Activated CD4-positive, alpha-beta T cell treated with anti-CD3 and anti-CD28 coated beads, Interleukin-2, amount 50 U/mL, for 48 hours (primary cell): ENCODE measurements at places on chromosomes 2 and 18.

- no peak for DNase-seq
Measured at GRCh38 chr2:228802181-228803071, 468.7 kb downstream of the PID1 start.

DNA sequence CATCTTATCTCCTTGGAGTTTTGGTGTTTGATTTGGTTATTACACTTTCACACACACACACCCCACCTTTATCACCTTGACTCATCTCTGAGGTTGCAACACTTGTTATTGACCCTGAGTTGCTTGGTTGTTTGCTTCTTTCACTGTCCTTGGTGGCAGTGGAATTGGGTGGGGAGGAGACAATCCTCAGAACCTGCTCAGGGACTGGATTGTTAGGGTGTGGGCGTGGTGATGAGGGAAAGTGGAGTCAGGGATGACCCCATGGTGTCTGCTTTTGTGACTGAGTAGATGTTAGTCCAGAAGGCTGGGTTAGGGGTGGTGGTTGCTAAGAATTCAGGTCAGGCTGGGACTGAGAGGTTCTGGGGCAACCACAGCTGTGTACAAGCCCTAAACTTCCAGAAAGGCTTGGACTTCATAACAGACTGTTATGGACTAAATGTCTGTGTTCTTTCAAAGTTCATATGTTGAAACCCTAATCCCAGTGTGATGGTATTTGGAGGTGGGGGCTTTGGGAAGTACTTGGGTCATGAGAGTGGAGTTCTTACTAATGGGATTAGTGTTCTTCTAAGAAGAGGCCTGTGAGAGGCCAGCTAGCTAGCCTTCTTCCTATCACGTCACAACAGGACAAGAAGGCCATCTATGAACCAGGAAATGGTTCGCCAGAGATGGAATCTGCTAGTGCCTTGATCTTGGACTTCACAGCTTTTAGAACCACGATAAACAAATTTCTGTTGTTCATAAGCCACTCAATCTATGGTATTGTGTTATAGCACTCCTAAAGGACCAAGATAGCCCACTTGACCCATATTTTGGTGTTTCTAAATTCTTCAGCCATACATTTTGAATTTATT, 3.4 kb upstream of the DIS3L2 start:
- no peak for DNase-seq

DNA sequence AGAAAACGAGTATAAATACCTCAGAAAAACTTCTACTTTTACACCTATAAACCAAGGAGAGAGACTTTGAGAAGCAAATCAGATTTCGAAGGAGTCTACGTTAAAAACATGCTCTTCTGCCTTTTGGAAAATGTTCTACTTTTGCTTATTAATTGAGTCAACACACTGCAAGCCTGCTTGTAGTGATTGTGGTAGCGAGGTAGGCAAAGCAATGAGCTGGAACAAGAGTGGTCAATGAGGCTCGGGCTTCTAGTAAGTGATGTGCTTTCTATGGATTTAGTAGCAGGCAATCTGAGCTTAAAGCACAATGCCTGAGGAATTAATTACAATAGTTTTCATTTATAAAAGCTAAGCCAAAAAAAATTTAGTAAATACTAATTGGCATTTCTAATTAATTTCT, 103.4 kb upstream of the TFCP2L1 start:
- DNase-seq, result no peak

GRCh38 chr2:18396329-18397010, 164.0 kb downstream of the RDH14 start:
- DNase-seq, result no peak

DNA sequence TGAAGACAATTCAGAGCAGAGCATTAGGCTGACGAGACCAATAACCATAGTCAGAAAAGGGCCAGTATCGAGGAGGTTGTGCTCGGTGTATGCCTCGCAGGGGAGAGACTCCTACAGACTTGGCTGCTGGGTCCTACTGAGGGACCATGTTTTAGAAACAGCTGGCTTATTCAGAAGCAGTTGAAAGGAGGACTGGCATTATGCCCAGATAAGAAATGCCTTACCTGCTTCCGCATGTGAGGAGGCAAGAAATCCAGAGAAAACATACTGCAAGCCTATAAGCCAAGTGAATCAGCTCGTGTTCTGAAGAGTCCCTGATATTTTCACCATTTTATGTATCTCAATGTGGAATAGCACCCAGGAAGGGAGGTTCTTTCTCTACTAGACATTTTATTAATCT, 434.7 kb downstream of the GRB14 start:
- DNase-seq, result no peak

GRCh38 chr18:57976230-57976773, 67.7 kb upstream of the NEDD4L start:
- no peak for DNase-seq

DNA sequence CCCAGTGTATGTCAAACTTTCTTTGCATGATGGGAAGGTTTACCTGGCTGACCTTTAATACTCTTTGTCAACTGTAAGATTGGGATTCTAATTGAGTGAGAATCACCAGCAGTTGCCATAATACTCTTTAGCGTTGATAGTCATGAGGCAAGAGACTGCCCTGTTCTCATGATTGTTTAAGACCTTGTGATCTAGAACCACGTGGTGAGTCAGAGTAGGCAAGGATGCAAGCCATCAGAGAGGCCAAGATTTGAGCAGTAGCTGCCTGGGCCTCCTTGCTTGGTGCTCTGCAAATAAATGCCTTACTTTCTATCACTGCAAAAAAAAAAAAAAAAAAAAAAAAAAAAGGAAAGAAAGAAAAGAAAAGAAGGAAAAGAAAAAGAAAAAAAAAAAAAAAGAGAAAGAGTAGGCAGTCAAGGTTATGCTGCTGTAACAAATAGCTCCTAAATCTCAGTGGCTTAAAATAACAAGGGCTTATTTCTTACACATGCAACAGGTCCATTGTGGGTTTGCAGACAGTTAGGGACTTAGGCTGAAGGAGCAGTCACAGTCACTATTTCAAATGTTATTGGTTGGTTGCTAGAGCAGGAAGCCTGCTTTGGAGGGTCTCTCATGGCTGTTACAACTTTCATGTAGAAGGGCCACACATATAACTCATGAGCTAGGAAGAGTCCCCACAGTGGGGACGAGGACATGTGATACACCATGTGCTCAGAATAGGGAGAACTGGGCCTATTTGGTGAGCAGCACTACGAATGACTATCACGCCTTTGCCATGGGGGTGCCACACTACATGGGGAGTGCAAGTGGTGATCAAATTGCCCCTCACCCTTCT, 21.7 kb downstream of the IL1R2 start:
- DNase-seq, result no peak

- DNase-seq, result no peak
Measured at GRCh38 chr2:3396920-3397559, 17.5 kb downstream of the TRAPPC12 start.

GRCh38 chr2:28094739-28095138, 204.2 kb downstream of the BABAM2 start:
- no peak for DNase-seq

- DNase-seq, result no peak
Measured at GRCh38 chr2:73033142-73033765, 38.3 kb downstream of the SFXN5 start.

GRCh38 chr2:150575861-150576260, 88.4 kb upstream of the RND3 start:
- DNase-seq, result no peak

- no peak for DNase-seq
Measured at GRCh38 chr2:25077789-25078169, 35.9 kb downstream of the EFR3B start.

DNA sequence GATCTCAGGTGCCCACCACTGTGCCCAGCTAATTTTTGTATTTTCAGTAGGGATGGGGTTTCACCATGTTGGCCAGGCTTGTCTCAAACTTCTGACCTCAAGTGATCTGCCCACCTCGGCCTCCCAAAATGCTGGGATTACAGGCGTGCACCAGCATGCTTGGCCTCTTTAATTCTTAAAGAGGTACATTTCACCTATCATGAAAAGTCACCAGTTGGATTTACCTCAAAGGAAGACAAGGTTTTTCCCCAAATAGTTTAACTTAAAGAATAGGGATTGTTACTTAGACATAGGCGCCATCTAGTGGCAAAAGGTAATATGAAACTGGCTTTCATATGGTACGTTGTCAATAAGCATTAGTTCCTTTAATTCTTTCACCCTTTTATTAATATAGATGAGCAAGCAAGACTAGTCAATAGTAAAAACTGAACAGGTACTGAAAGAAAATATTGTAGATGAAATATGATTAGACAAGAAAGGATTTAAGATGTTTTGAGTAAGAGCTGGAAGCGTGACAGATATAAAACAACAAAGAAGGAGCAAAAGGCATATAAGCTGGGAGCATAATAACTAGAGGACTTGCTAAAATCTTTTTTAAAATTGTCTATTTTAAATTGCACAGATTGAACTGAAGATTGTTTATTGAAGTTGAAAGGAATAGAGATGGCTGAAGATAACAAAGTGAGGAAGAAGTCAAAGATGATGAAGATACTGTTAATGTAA, 35.0 kb upstream of the PSMD14 start:
- no peak for DNase-seq

DNA sequence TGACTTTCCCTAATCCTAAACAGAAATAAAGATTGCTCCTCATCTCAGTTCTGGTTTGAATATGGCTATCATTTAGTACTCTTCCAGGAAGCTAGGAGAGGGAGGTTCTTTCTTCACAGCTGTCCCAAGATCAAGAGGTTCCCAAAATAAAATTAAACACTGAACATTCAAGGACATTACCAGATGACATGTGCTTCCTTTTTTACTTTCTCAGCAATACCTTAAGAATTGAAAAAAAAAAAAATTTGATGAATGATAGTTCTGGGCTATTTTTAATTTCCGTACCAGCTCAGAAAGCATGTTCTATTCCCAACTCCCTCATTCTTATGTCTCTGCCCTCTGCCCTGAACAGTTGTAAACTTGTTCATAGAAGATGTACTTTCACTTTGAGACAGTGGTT, 61.7 kb upstream of the MYL1 start:
- no peak for DNase-seq

- no peak for DNase-seq
Measured at GRCh38 chr2:24493713-24494112, 2.7 kb downstream of the NCOA1 start.

GRCh38 chr2:132522901-132523300, 106.3 kb downstream of the GPR39 start:
- DNase-seq, result no peak

DNA sequence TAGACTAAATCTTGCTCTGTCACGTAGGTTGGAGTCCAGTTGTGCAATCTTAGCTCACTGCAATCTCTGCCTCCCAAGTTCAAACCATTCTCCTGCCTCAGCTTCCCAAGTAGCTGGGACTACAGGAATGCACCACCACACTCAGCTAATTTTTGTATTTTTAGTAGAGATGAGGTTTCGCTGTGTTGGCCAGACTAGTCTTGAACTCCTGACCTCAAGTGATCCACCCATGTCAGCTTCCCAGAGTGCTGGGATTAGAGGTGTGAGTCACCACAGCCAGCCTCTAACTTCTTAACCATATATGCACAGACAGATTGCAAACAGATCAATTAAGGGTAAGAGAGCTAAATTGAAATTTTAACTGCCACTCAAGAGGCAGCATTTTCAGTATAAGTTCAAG, 22.1 kb upstream of the CNGA3 start:
- DNase-seq, result no peak

DNA sequence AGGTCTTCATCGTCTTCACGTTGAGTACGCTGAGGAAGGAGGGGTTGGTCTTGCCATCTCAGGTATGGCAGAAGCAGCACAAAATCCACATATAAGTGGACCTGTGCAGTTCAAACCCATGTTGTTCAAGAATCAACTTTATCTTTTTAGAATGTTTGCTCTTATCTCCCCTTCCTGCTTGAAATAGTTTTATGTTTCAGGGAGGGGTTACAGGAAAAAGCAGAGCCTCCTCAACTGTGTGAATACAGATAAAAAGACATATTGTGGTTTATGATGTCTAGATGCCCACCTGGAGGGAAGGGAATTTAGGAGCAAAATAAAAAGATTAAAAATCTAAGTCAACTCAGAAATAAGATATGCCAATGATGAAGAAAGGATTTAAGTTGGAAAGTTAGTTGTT, 75.9 kb downstream of the VRK2 start:
- no peak for DNase-seq

DNA sequence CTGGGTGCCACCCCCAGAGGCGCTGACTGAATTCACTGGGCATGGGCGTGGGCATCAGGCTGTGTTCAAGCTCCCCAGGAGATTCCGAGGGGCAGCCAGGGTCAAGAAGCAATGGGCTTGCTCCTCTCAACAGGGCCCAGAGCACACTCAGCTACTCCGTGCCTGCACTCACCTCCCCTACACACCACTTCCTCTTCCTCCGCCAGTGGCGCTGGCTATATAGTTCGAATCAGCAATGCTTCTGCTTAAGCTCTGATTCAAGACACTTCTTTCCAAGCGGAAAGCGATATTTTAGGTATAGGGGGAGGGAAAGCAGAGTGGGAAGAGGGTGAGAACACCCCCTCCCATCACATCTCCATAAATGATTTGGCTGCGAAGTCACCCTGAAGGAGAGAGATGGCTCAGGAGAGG, 42.1 kb downstream of the CRACDL start:
- no peak for DNase-seq

DNA sequence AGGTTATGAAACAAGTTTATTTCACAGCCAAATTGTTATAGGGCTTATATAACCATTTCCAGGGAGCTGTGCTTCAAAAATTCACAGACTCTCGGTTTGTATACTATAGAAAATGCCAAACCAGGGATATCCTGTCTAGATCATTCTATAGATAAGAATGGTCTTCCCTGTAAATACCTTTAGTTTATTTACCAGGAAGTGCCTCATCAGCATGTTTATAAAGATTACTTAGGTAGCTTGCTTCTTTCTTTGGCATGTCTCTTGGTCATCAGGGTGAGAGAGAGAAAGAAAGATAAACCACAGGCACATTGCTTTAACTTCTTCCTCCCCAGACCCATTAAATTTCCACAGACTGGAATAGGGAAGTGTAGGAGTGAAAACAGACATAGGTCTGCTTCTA, 439.4 kb downstream of the SPAG16 start:
- DNase-seq, result no peak

- peak; percentile 43 for DNase-seq
Measured at GRCh38 chr2:128178650-128179460, 87.9 kb downstream of the UGGT1 start.

- DNase-seq, result no peak
Measured at GRCh38 chr2:28993206-28993960, 12.3 kb downstream of the TOGARAM2 start.

DNA sequence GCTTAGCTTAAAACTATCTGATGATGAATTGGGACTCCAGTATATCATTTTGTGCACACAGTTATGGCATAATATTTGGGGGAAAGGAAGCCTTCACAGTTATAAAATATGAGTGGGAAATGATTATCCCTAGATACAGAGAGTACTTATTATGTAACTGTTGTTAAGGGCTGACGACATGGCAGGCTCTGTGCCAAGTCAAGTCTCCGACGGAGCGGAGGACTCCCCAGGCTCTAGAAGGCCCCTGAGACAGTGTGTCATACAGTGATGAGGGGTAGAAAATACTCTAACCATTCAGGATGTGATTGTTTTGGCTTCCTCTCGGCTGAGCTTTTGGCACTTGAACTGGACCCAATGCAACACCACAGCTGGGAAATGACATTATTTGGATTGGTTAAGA, 211.8 kb downstream of the SLC8A1 start:
- DNase-seq, result no peak

GRCh38 chr2:62538756-62539155, 32.8 kb upstream of the TMEM17 start:
- DNase-seq, result no peak

- DNase-seq, result no peak
Measured at GRCh38 chr2:238568455-238569440, 142.0 kb downstream of the ASB1 start.
